ENCODE measurements at places on chromosomes 5 and 9.

- DNase-seq, result no peak
Observed at GRCh38 chr9:450057-450456, 235.4 kb downstream of the DOCK8 start.

DNA sequence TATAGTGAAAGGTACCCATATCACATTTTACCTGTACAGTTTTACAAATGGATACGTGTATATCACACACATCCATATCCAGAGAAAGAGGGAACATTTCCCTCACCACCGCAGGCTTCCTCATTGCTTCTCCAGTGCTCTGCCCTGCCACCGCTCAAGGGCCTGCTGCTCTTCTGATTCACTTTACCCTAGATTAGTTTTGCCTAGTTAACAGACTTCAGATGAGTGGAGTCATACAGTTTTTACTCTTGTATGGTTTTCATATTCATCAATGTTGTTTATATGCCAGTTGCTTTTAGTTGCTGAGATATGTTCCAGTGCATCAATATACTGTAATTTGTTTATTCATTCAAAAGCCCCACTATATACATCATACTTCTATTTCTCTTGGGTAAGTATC is 53.9 kb upstream of the POMT1 start:
- no peak for DNase-seq

DNA sequence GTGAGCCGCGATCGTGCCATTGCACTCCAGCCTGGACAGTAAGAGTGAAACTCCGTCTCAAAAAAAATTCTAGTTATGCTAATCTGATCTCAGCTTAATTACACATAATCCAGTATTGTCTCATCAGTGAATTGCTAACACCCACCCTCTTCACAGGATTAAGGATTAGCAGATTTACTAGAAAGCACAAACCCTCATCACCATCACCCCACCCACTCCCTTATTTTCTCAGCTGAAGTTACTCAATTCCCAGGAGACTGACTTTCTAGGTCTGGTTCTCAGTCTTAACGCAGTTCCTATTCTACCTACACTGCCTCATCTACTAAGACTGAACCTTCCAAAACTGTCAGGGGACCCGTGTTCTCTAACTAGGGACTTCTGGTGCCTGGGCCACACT is 9.0 kb downstream of the TOR1B start:
- no peak for DNase-seq

DNA sequence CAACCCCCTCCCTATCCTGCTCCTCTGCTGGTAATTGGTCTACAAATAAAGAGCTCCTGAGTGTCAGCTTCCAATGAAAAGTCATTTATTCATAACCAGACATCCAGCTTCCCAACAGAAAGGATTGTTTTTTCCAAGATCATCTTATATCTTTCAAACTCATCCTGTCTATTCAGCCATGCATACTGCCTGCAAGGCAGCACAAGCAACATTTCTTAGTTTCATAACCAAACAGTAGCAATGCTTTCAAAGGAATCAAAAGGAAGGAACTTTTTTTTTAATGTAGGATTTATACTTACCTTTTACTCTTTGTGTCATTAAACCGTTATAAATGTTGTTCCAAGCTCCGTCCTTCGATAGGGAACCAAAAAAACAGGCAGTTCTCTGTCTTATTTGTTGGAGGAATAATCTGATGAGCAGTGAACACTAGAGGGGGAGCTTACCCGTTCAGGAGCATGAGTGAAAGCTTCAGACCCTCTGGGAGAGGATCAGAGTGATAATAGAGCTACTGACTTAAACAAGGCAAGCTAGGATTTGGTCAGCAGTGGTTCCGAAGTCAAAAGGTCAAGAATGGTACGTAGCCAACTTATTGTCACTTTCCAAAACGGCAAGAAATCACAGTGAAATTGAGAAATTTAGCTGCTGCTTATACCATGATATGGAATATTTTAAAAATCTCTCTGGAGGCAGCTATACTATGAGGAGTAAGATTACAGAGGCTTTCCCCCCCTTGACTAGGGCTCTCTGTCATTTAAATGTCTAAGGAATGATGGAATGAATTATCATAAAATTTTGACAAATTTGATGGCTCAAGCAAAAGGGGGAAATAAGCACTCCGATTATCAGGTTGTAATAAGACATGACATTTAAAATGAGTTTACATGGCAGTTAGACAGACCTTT is 892.9 kb downstream of the NR2F1-AS1 start:
- DNase-seq, result peak; percentile 71

Data from fibroblast of skin of scalp (primary cell).